Stimulated activated naive CD4-positive, alpha-beta T cell (primary cell): ENCODE measurements at places on chromosomes 5 and 9.

GRCh38 chr5:143760131-143760505, 51.8 kb upstream of the HMHB1 start:
- no peak for DNase-seq

DNA sequence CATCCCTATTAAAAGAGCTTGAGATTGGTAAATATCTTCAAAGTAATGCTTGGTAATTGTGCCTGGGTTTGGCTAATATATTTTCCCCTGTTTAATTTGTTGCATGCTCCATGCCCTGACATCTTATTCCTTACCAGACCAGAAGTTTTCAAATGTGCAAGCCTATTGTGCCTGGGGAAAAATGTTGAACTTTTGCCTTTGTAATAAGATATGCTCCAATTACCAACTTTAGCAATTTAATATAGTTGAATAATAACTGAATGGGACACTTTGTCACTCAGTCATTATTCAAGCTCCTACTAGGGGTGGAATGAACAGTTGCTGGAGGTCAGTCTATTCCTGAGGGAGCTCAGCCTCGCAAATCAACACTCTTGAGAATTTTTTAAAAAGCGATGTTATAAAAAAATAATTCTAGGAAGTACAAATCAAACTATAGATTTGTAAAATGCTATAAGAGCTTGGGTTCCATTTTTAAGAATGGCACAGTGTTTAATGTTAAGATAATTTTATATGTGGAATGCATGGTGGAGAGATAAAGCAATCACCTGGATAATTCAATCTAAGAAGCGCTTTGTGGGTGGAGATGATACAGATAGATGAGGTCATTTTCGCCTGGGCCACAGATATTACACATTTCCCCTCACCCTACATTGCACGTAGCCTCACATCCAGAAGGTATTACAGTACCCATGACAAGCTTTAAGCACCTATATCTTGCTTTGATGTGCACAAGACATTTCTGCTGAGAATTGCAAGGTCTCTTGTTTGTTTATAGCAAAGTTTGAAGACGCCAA, 231.8 kb downstream of the PIK3R1 start:
- no peak for DNase-seq

GRCh38 chr9:77648234-77649108, at the start of gene GNA14:
Gene GNA14 (minus strand): TSS chr9:77648322. CDS start chr9:77647793, 529 bp downstream.
- no peak for DNase-seq

GRCh38 chr5:178080056-178080455, 33.3 kb upstream of the N4BP3 start:
- DNase-seq, result no peak

DNA sequence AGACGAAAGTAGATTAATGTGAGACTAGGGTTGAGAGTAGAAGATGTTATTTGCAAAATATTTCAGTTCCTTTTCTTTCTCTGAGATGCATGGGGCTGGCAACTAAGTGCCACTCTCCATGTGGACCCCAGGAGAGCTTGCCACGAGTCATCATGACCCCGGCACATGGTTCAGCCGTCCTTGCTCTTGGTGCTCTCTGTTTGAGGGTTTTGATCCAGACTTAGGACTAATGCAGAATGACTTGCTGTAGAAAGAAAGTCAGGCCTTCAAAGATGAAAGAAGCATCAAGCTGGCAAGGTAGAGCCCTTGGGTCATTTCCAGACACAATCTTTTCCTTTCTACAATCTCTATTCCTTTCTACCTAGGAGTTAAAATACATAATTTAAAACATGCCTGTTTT, 84.7 kb downstream of the RASGRF2 start:
- DNase-seq, result no peak

GRCh38 chr5:129506086-129506485, 46.0 kb downstream of the ADAMTS19 start:
- DNase-seq, result no peak

DNA sequence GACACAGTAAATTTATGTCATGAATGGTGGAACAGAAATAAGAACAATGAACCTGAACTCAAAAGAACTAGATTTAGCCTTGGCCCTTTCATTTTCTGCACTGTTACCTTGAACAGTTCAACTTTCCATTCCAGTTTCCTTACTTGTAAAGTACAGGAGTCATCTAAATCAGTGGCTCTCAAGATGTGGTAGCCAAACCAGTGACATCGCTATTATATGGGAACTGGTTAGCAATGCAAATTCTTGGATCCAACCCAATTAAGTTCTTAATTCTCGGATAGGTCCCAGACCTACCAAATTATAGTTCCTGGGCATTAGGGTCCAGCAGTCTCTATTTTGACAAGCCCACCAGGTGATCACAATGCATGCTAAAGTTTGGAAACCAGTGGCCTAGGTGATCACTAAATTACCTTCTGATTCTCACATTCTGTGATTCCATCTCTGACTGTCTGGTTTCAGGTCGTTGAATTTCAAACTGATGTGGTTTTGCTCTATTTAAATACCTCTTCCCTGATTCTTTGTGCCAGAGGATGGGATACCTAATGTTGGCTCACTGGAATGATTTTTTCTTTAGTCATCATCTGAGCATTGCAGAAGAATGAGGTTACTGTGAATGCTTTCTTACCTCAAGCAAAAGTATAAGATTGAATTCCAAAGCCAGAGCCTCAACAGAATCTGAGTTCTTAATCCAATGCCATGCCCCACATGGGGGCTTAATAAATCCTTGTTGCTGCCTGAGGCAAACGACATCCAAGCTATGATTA, 253.8 kb downstream of the ENC1 start:
- DNase-seq, result no peak

DNA sequence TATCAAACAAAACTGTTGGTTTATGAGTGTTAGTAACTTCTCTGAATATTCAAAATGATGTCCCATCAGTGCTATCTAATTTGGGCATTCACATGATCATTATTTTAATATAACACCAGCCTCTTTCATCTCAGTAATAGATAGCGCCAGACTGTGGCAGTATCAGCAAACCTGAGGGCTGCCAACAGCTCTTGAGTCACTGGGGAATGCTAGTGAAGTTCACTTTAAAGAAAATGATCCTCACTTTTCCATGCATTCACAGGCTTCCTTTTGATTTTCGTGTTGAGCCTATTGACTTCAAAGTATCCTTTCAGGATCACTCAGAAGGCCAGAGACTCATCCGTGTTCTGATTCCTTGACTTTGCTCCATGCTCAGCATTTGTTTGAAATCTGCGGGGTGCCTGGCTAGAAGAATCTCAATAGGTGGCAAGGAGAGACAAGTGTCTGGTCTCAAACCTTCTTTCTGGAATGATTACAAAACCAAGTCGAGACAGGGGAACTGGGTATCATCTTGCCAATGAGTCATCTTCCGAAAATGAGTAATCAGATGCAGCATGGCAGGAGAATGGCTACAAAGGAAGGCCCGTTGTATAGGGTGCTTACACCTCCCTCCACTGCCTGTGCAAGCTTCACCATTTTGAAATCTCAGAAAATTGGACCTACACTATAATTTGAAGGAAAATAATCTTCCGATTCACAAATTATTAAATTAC, 509.1 kb downstream of the RASEF start:
- DNase-seq, result no peak

DNA sequence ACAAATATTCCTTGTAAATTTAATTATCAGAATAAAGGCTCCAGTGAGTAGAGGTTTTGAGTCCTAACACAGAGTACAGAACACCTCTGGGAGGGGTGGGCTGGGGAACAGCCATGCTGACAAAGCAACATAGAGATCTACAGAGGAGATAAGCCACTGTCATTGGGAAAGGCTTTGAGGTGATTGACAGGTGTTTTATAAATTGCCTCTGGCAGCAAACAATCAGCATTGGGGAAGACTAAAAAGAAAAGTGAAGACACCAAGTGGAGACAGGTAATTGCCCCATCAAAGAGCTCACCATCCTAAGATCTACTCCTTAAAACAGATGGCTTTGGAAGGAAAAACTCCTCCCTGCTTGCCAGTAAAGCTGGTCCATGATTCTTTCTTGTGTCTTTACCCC, 189.7 kb upstream of the TLE4 start:
- DNase-seq, result no peak

GRCh38 chr5:34452170-34452828, 203.8 kb upstream of the RAI14 start:
- no peak for DNase-seq

DNA sequence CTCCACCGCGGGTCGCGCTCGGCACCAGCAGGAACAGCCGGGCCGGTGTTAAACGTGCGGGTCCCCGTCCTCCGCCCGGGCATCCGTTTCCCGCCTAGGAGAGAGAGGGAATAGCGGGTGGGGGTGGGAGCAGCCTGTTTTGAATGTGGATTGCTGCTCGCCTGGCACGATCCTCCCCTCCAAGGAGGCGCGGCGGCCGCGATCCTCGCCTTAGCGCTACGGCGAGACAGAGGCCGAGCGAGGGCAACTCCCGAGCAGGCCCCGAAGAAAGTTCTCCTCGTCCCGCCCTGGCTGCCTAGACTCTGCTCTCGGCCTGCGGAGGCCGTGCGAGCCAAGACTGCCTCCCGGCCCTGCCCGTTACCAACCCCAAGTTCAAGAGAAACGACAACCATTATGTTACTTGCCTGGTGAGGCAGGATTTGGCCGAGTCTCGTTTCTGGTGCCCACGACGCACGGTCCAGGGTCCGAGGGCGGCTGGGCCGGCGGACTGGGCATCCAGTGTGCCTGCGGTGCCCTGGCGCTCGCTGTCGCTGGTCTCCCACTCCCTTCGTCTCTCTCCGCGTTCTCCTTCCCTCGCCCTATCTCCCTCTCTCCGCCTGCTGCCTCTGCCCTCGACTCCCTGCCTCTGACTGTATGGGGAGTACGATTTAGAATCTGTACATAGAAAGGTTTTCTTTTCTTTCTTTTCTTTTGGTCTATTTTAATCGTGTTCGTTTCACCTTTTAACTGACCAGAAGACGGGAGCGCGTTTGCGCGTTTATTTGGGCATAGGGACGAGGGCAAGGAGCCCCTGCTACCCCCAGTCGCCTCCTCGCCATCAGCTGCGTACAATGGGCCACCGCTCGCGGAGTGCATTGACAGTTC, 724 bp downstream of the NR2F1-AS1 start:
- no peak for DNase-seq

DNA sequence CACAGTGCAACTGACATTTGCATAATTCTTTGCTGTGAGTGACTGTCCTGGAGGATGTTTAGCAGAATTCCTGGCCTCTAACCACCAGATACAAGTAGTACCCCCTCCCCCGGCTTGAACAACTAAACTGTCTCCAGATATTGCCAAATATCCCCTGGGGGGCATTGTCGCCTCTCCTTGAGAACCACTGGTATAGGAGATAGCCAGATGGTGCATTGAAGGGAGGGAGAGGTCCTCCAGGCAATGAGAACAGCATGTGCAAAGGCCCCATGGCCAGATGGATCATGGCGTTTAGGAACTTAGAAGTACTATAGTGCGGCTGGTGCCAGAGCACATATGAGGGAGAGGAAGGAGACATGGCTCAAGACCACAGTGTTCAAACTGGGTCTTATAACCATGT, 18.9 kb upstream of the ORM1 start:
- no peak for DNase-seq

- DNase-seq, result no peak
Measured at GRCh38 chr5:128196791-128197190, 113.2 kb downstream of the SLC12A2 start.

- no peak for DNase-seq
Measured at GRCh38 chr5:170289121-170289520, 8.5 kb downstream of the LCP2 start.

DNA sequence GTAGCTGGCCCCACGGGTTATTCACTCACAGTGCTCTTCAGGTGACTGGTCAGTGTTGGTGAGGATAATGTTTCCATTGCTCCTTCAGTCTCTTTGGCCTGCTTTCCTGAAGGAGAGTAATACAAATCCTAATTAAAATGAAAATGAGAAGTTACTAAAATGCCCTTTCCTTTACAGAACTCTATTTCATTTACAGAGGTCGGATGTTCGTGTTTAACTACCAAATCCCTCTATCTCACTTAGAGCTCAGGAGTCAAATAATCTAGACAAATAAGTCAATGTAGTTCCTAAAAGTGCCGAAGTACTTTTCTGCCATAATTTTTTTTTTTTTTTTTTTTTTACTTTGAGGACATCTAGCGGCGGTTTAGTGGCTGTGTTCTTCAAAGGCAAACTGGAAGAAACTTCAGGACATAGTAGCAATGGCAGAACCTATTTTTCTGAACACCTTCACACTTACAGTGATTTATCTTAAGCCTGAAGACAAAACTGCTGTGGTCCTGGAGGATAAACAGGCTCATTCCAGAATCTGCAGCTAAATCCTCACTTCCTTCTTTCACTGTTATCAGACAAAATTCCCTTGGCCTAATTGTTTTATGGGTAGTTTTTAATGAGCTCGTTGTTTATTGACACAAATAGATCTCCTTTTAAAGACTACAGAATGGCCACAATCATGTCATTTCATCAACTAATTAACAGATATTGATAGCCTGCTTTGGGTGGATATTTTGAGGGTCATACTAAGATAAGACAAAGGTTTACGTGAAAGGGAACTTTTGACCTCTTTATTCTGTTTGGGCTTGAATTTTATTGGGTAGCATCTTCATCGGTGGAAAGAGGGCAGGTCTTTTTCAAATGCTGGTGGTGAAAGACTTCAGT, 207.6 kb upstream of the DMRTA1 start:
- peak; percentile 4 for DNase-seq

- no peak for DNase-seq
Measured at GRCh38 chr5:16456103-16456832, 9.3 kb downstream of the ZNF622 start.

GRCh38 chr9:124420991-124421543, 5.8 kb upstream of the PSMB7 start:
- no peak for DNase-seq

DNA sequence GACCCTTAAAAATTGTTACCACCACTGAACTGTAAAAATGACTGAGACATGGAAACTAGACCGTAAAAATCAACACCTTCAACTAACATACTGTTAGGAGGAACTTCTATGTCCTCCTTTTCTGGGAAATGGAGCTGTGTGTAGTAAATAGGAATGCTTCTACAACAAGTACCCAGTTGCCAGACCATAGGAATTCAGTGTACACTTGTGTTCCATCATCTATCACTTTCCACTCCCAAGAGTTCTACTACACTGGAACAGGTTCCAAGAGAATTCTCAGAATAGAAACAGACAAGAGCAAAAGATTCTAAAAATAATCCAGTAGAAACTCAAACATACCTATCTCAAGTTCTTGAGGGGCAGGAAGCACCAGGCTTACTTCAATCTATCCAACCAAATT, 23.6 kb downstream of the UBAP2 start:
- DNase-seq, result no peak

DNA sequence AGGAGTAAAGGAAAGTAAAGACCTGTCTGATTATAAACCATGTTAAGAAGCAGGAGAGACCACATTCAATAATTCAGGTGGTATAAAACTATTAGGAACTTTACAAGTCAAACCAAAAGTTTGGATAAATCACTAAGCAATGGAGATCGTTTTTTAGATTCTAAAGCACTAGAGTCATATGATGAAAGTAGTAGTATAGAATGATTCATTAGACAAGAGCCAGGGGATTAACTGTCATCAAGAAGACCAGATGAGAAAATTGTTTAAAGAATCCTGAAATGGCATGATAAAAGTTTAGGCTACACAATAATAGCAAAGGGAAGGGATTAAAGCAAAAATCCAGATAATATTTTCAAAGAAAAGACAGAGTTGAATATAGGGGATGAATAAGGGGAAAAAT, 12.9 kb upstream of the CARNMT1 start:
- no peak for DNase-seq
